Activated T-helper 1 cell treated with anti-CD3 and anti-CD28 coated beads, Interleukin-2, amount 50 U/mL, for 16 hours (primary cell): ENCODE measurements at places on chromosomes 4 and X.
A peak's percentile ranks its signal among the peaks of the same experiment; 100 is the strongest.

DNA sequence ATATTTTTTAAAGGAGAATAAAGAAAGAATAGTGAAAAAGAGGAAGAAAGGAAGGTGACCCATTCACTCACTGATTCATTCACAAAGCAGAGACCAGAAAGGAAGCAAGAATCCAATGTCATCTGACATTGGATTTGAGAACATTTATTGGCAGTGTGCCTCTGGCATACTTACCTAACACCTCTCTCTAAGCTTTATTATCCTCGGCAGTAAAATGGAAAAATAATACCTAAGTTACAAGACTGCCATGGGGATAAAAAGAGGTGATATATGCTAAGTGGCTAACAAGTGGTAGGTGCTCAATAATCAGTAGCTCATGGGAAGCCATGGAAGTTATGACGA, 41.6 kb upstream of the PPARGC1A start:
- no peak for DNase-seq

GRCh38 chr4:164892018-164892417, 15.0 kb downstream of the APELA start:
- no peak for DNase-seq

DNA sequence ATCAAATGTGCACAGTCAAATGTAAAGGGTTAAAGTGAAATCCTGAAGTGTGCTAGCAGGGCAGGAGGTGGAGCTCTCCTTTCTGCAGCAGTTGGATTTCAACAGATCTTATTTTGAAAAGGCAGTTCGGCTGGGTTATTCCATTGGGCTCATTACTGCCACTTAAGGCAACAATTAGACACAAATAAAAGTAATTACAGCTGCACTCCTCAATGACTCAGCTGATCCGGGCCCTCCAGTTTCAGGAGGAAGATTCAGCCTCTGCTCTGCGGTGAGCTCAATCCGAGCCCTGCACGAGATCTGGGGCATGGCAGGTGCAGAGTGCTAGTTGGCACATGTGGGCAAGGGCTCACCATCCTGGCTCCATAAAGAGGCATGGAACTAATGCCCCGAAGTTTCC, 85.4 kb downstream of the PHKA2 start:
- DNase-seq: no peak

- no peak for DNase-seq
These were observed 743.5 kb downstream of the ARAP2 start for GRCh38 chr4:35500812-35501211.

- DNase-seq: no peak
These were observed 193.7 kb downstream of the SPATA18 start for GRCh38 chr4:52244848-52245247.

DNA sequence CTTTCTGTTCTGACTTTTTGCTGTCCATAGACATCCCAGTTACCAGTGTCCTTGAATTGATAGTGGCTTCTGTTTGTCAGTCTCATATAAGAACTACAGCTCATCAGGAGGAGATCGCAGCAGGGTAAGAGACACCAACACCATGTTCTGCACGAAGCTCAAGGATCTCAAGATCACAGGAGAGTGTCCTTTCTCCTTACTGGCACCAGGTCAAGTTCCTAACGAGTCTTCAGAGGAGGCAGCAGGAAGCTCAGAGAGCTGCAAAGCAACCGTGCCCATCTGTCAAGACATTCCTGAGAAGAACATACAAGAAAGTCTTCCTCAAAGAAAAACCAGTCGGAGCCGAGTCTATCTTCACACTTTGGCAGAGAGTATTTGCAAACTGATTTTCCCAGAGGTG, 30.1 kb downstream of the GUCY1A1 start:
- DNase-seq: no peak

DNA sequence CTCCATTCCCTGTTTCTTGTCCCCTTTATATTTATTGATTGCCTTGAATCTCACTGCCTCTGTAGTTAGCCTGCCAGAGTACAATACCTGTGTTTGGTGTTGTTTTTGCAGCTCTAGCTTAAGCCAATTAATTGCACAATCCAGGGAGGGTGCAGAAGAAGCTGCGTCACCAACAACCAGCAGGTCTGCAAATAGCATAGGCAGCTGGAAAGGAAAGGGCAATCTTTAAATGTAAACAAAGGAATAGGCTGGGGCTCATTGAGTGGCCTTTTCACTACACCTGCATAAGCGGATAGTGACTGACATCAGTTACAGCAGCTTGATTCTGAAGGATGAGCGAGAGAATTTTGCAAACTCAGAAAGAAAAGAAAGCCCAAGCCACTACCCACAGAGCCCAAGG, 106.8 kb upstream of the RAI2 start:
- DNase-seq: no peak

DNA sequence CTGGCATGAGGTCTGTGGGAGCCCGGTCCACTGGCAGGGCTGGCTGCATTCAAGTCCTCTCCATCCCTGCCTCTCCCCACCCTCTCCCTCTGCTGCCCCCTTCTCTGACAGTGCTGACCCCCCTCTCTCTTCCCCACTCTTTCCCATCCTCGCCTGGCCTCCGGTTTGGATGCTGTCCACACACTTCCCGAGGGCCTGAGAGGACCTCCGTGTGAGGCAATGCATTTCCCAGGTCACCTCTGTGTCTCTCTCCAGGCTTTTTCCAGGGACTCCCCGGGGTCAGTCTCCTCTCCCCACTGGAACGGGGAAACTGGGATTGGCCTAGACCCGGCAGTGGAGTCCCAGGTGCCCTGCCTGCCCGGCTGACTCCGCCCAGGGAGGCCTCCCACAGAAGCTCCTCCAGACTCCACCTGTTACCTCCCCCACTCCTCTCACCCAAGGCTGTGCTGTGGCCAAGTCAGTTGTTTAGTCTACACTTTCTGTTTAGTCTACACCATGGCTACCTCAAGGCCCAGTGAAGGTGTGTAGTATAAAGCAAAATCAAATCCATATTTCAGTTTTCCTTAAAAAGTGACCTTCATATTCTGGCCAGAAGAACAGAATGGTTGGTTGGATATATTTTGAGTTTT, 146.8 kb downstream of the PTTG2 start:
- no peak for DNase-seq

DNA sequence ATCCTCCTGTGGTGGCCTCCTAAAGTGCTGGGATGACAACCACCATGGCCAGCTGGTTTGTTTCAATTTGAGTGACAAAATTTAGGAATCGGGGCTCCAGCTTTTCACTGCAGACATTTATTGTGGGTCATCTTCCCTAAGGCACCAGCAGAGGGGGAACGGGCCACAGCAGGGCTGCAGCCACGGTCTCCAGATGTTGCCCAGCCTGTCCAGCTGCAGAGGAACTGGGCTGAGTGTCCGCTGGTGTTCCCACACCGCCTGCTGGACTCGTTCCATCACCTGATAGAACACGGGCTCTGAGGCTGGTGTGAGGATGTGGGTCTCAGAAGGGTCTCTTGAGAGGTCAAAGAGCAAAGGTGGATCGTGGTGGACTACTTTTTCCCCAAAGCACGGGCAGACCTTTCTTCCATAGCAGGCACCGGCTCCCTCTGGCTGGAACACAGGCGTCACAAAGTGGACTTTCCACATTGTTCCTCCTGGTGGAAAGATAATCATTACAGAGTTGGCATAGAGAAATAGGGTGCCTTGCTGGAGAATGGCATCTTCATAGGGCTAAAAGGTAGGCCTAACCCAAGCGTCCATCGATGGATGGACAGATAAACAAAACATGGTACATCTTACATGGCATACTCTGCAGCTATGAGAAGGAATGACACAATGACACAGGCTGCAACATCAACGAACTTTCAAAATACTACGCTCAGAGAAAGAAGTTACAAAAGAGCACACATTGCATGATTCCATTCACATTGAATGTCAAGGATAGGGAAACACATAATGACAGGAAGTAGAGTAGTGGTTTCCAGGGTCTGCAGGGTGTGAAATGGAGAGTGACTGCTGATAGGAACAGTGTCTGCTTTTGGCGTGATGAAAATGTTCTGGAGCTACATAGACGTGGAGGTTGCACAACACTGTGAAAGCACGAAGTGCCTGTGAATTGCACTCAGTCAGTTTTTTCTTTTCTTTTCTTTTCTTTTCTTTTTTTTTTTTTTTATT, 5.9 kb upstream of the ARSD start:
- DNase-seq: no peak

- no peak for DNase-seq
These were observed 75.8 kb upstream of the IL13RA2 start for GRCh38 chrX:115093191-115093590.

DNA sequence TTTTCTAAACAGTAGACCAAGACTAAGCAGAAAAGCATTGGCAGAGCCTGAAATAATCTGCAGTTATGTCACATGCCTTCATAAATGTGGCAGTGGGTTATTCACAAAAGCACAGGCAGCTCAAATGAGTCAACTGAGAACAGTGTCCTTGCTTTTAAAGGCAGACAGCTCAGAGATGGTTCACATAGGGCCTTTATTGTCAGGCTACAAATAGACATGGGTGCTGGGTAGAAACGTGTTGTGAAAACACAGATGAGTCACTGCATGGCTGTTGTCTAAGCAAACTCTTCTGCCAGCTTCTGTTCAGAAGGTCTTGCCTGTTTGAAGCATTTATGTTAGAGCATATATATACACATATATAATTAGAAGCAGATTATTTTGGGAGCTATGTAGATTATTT, 118.0 kb downstream of the SLC4A4 start:
- DNase-seq: no peak

GRCh38 chr4:141524841-141525240, 111.5 kb upstream of the IL15 start:
- no peak for DNase-seq

- DNase-seq: no peak
These were observed 23.4 kb upstream of the SLC10A7 start for GRCh38 chr4:146545102-146545501.

- no peak for DNase-seq
These were observed 127.7 kb upstream of the RPS6KA3 start for GRCh38 chrX:20394451-20394850.

DNA sequence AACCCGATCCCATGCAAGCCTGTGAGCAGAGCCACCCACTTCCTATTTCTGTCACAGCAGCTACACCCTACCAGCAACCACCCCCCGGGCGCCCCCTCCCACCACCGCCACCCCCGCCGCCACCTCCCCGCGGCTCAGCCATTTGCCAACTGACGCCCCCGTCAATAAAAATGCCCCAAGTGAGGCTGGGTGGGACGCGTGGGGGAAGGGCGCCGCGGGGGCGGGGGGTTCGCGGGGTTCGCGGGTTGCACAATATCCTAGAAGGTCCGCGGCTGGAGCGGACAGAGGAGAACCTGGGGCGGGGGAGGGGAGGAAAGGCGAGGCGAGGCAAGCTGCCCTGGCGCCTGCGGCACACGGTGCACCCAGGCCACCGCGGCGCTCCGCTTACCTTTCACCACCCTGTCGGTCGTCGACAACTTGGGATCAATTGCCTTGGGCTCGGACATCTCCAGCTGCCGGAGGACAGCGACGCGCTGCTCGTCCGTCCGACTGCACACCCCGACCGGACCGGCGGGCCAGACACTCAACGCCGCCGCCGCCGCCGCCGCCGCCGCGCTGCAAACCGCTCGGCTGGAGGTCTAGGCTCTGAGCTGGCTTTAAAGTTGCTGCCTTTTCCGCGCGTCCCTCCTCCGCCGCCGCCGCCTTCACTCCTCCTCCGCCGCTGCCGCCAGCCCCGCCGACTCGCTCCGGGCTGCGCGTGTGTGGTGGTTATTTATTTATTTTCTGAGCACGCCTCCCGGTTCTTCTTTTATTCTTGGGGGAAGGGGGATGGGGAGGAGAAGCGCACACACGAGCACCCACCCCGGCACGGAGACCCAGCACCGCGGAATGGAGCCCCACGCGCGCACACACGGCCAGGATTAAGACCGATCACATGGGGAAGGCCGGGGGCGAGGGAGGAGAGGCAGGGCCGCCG, 717 bp downstream of the PPP3CA start:
- peak; percentile 38 for DNase-seq

DNA sequence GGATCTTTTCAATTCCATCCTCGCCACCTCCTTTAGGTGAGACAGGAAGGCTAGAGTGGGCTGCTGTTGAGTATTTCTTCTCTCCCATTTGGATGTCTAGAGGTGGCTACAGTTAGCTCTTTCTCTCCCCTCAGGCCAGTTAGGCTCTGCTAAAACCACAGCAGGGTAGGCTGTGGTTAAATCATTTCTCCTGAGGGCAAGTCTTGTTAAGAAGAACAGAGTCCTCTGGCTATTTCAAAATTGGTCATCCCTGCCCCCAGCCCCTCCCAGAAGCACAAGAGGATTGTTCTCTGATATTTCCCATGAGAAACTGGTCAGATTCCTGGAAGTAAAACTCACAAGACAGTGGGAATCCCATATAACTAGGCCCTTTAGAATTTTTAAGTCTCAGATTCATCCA, 1359.5 kb downstream of the TECRL start:
- no peak for DNase-seq

GRCh38 chrX:74292808-74293123, 11.2 kb upstream of the ZCCHC13 start:
- DNase-seq: no peak

DNA sequence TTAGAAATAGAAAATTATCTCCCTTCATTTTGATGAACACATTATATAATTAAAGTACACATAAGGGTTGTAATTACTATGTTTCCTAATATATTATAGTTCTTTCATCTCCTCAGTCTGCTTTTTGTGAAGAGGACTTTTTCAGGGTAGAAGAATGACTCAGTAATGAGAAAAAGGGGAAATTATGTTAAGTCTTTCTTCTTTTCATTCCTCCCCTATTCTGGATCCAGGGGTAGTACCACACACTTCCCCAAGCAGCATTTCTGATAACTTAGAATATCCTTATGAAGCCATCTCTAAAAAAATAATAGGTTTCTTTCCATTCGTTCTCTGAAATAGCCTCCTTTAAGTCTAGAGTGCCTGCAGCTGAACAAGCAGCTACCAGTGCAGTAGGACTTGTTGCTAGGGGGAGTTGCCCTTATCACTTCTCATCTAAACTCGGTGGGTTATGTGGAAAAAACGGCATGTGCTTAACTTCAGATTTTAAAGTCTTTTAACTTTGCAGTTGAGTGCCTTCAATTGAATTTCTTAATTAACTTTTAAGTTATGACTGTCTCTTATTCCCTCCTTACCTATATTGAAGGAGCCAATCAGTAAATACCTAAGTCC, 184.8 kb downstream of the ARHGAP24 start:
- no peak for DNase-seq

DNA sequence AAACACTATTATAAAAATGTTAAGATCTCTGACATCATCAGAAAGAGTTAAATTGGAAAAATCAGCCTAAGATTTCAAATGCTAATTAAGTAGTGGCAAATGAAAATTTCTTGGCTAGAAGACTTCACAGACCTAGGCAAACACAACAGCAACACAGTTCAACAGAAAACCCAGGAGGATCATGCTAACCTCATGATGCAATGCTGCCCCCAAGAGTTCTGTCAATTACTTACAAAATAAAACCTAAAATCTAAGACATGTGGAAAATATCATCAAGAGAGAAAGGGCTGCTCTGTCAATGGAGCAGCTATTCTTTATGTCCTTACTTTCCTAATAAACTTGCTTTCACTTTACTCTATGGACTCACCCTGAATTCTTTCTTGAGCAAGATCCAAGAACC, 21.0 kb downstream of the S100G start:
- no peak for DNase-seq

- DNase-seq: no peak
These were observed 466.4 kb downstream of the STIM2 start for GRCh38 chr4:27326991-27327390.

GRCh38 chrX:26334232-26334631, 118.3 kb downstream of the MAGEB5 start:
- DNase-seq: no peak
